Dorsolateral prefrontal cortex (tissue), 122 donors: ENCODE measurements at places on chromosomes 11 and 22. TPM values are rescaled to one million over a fixed set of nuclear protein-coding genes. Genes with fewer than 3 reads are reported as not detected.

The NUCB2 gene
- total RNA-seq: 44.2 TPM

The BATF2 gene
- total RNA-seq: 1.1 TPM

The MAPK1 gene
- total RNA-seq: 289 TPM

The ANO9 gene
- total RNA-seq: 0.15 TPM

The C1QTNF4 gene
- 65.8 TPM for total RNA-seq

The CSNK1E gene
- 196 TPM for total RNA-seq

The TRIM66 gene
- 15.6 TPM for total RNA-seq

The MN1 gene
- 5.3 TPM for total RNA-seq

The OR5A1 gene
- not detected for total RNA-seq

The CYTH4 gene
- 6.6 TPM for total RNA-seq

The TCF20 gene
- 54.5 TPM for total RNA-seq

The OR51E2 gene
- total RNA-seq: 0.44 TPM

The DDX10 gene
- total RNA-seq: 31.9 TPM

The SAA1 gene
- total RNA-seq: not detected

The NFAM1 gene
- total RNA-seq: 1.8 TPM

The ANGPTL5 gene
- 0.52 TPM for total RNA-seq

The TMEM191C gene
- total RNA-seq: 10.1 TPM

The CASP1 gene
- total RNA-seq: 5.8 TPM

The IL17REL gene
- total RNA-seq: 0.14 TPM

The FGF4 gene
- not detected for total RNA-seq

The HTR3B gene
- 12.2 TPM for total RNA-seq

The LDLRAD3 gene
- total RNA-seq: 30.7 TPM
